ENCODE measurements at places on chromosomes 13 and 19.
A peak's percentile ranks its signal among the peaks of the same experiment; 100 is the strongest.

- DNase-seq: no peak
These were observed 685.0 kb downstream of the SLITRK1 start for GRCh38 chr13:83197316-83197715.

DNA sequence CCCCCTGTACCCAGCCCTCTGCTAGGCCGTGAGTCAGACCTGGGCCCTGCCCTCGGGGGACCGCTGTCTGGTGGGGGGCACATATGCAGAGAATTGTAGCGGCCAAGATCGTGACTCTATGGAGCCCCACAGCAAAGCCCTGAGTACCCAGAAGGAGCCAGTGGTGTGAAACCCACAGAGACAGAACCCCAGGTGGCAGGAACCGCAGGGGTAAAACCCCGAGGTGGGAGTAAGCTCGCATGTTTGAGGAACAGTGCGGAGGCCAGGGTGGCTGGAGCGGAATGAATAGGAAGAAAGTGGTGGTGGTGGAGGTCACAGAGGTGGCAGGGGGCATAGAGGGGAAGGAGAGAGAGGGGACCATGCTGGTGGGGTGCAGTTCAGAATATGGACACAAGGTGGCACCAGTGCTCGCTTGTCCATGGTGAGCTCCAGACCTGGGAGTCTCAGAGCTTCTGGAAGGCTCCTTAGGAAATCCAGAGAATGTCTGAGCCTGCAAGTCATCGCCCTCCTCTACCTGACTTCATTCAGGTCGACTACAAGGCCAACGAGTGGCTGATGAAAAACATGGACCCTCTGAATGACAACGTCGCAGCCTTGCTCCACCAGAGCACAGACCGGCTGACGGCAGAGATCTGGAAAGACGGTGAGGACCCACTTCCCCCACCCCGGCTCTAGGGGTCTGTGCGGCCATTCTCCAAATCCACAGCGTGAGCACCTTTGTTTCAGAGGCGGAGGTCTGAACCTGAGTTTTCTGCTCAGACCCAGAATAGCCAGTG lies 48.9 kb downstream of the MYH14 start:
- DNase-seq: peak; percentile 5

- no peak for DNase-seq
These were observed 1.3 kb downstream of the TMTC4 start for GRCh38 chr13:100673376-100673712.

GRCh38 chr13:43785650-43786471 lies 911 bp downstream of the ENOX1 start:
- DNase-seq: no peak

DNA sequence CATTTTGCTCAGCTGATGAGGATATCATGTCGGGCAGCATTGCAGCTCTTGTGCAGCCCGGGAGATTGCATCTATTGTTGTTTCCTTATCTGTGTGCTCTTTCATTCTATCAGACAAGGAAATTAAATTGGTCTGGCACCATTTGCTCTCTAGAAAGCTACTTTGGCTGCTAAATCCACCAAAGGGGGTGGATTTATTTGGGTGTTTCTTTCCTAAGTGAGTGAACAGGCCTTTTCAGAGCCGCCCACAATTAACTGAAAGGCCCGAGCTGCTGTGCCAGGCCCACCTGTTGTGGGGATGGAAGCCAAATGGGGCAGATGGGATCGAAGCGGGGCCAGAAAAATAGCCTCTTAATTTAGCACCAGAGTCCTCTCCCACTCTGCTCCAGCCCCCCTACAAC lies 99.4 kb downstream of the DNAJC15 start:
- DNase-seq: no peak

DNA sequence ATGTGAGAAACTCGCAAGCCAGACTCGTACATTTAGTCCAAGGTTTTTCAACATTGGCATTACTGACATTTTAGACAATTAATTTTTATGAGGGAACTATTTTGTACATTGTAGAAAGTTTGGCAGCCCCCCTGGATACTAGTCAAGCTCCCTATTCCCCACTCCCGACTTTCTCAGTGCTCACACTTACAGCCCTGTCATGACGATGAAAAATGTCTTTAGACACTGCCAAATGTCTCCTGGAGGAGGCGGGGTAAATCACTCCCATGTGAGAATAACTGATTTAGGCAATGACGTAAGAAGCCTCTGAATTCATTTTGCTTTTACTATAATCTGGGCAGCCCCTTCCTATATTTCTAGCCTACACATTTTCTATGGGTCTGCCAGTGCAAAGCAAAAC lies 535.8 kb upstream of the KLHL1 start:
- DNase-seq: no peak

GRCh38 chr13:29758531-29759114 lies 91.8 kb downstream of the UBL3 start:
- DNase-seq: peak; percentile 29

GRCh38 chr19:47509973-47510372 lies 4.9 kb downstream of the NAPA start:
- no peak for DNase-seq

DNA sequence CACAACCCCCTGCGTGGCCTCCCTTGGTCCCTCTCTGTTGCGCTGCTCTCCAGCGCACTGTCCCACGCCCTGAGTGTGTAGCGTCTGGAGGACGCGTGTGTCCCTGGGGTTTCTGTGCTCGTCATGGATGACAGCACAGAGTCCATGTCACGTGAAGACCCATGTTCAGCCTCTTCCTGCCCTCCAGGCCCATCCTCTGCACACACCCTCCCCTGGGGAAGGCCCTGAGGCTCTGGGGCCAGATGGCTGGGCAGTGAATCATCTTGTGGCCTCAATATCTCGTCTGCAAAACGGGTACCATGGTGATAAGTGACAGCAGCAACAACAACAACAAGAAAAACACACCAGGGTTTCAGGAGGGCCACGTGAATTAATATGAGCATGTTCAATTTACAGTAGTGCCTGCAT lies 71.5 kb upstream of the ARHGEF7 start:
- no peak for DNase-seq

DNA sequence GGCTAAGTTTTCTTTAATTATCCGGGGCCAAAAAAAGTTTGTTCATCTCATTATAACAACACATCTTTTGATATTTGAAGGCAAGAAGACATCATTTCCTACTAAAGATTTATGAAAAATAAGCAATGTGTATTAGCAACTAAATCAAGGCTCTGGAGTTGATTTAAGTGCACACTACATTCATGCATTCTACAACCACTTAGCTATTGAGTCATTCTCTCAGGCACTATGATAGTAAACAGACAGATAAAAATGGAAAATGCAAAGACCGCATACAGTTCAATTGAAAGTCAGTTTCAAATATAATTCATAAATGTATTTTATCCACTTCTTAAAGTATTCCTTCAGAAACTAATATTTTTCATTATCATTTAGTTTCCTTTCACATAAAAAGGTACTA lies 1395.2 kb downstream of the PCDH9 start:
- no peak for DNase-seq

DNA sequence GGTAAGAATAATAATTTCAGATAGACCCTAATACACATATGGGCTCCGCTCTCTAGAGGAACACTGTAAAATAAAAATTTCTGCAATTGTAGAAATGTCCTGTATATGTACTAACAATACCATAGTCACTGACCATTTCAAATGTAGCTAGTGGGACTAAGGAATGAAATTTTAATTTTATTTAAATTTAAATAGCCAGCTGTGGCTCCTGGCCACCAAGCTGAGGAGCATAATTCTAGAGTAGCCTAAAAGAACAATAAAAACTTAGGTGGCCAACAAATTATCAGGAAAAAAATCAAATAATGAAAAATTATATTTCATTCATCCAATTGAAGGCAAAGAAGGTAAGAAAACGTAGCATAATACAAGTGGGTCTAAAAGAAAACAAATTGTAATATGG lies 240.9 kb upstream of the MIR17HG start:
- DNase-seq: no peak

DNA sequence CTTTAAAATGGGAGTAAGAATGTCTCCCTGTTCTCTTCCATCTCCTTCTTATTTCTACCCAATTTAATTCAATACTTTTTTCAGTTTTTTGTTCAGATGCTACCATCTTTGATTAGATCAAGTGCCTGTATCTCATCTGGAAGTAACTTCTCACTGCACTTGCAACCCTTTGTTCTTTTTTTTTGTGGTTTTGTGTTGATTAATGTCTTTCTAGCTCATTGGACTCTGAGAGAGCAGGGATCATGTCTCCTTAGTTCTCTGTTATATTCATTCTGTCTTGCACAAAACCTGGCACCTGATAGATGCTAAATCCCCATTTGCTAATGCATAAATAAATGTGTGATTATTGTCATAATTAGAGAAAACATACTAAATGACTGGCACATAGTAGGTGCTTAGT lies 834 bp upstream of the ITGBL1 start:
- DNase-seq: no peak

DNA sequence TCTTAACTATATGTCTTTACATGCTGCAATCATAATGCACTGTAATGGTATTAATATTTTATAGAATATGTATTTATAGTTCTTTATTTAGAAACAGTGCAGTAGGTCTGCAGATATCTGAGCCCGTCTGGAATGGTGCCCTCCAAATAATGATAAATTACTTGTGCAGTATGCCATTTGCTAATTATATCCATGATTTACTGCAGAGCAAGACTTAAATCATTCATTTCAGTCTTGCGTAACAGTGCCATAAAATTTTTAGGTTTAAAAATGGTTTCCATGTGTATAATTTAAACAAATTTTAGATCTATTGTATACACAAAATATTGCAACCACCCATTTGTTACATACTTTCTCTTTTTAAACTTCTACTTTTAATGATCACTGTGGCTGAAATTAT lies 175.1 kb downstream of the ZNF536 start:
- no peak for DNase-seq

GRCh38 chr19:16112778-16113177 lies 1.1 kb downstream of the RAB8A start:
- no peak for DNase-seq

GRCh38 chr13:100361504-100361903 lies 227.1 kb downstream of the GGACT start:
- no peak for DNase-seq

- DNase-seq: no peak
These were observed 32.6 kb upstream of the TCF3 start for GRCh38 chr19:1685046-1685445.

DNA sequence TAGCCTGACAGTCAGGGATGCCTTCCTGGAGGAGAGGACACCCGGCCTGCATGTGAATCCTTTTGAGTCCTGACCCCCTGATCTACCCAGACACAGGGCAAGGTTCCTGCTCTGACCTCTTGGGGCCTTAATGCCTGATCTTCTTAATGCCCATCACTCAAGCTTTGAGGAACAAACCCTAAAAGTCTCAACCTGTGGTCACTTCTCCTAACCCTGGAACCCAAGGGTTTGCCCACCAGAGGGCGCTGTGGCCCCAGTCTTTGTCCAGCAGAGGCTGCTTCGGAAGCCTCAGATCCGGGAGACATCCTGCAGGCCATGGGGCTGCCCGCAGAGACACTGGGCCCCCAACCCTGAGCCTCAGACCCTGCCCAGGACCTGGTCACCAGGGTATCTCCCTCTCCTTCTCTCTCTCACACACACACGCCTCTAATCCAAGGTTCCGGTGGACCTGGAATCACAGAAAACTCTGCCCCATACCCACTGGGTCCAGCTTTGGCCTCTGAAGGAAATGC lies 9.8 kb upstream of the DPF1 start:
- DNase-seq: peak; percentile 67

DNA sequence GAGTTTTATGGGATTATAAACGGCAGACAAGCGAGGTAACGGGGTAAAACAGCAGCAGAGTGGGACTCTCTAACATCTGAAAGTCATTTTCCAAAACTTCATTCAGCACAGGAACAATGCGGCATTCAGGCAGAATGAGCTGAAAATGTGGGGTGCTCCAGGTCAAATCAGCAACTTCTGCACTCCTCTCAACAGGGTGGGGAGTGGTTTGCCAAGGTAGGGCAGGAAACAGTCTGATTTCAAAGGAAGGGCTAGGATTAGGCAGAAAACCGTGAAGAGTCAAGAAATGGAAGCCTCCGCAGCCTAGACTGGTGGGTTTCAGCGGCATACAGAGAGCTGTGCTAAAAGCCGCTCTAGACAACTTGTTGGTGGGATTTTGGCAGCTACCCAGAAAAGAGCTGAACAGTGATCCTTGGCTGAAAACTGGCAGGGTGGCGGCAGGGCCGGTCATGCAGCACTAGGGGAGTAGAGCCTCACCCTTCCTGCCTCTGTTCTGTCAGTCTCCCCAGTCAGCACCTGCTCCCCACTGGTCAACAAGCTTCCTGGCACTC lies 154.2 kb upstream of the KLF12 start:
- DNase-seq: no peak

Data from effector memory CD8-positive, alpha-beta T cell (primary cell).